ENCODE measurements at places on chromosomes 11 and 22. TPM values are rescaled to one million over a fixed set of nuclear protein-coding genes. Genes with fewer than 3 reads are reported as not detected.

The ADM2 gene
- 3.4 TPM for total RNA-seq

The MRGPRF gene
- not detected for total RNA-seq

The BACE1-AS gene
- 3.8 TPM for total RNA-seq

DNA sequence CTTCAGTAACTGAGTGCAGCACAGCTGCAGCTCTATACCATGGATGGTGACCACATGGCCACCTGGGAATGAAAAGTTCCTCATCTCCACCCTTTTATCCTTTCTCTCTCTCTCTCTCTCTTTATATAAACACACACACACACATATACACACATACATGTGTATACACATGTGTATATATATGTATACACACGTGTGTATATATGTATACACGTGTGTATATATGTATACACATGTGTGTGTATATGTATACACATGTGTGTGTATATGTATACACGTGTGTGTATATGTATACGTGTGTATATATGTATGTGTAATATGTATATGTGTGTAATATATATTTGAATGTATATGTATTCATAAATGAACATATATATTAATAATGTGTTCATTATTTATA lies 18.8 kb upstream of the FAR1 start:
- no peak for DNase-seq

- DNase-seq: no peak
Observed at GRCh38 chr11:59954219-59954847, 9.5 kb upstream of the OOSP4A start.

- no peak for DNase-seq
Observed at GRCh38 chr11:84130646-84131427, 844.7 kb upstream of the CCDC90B start.

- no peak for DNase-seq
Observed at GRCh38 chr11:15180212-15180792, 65.6 kb downstream of the INSC start.

- no peak for DNase-seq
Observed at GRCh38 chr11:73399636-73400035, 23.4 kb downstream of the RELT start.
